Right renal cortex interstitium (tissue), 3 donors: ENCODE measurements at places on chromosomes 7 and 10. TPM values are rescaled to one million over a fixed set of nuclear protein-coding genes. Genes with fewer than 3 reads are reported as not detected.

JCAD gene
- 35.9 TPM for polyA plus RNA-seq

SLC13A4 gene
- 1.4 TPM for polyA plus RNA-seq

PRR15 gene
- polyA plus RNA-seq, result 4.2 TPM

PNLIP gene
- polyA plus RNA-seq, result not detected

ZNF503 gene
- polyA plus RNA-seq, result 55.4 TPM

SPDYE5 gene
- polyA plus RNA-seq, result 1.0 TPM

PTPRE gene
- polyA plus RNA-seq, result 6.1 TPM

CYP2C18 gene
- 0.49 TPM for polyA plus RNA-seq

AGBL3 gene
- polyA plus RNA-seq, result 10.0 TPM

RARRES2 gene
- polyA plus RNA-seq, result 39.2 TPM

IGF2BP3 gene
- 57.9 TPM for polyA plus RNA-seq

STK31 gene
- 0.69 TPM for polyA plus RNA-seq

MMP21 gene
- polyA plus RNA-seq, result 0.17 TPM

GCK gene
- 2.5 TPM for polyA plus RNA-seq

FMC1 gene
- polyA plus RNA-seq, result 20.9 TPM

CALML5 gene
- not detected for polyA plus RNA-seq

ZMIZ1 gene
- polyA plus RNA-seq, result 61.1 TPM

SPDYE16 gene
- 1.8 TPM for polyA plus RNA-seq

TSPAN15 gene
- 56.1 TPM for polyA plus RNA-seq

TMEM273 gene
- 2.2 TPM for polyA plus RNA-seq

FRAT1 gene
- polyA plus RNA-seq, result 4.0 TPM

TMEM72 gene
- 62.7 TPM for polyA plus RNA-seq

TMED4 gene
- 134 TPM for polyA plus RNA-seq

SFTPA1 gene
- polyA plus RNA-seq, result not detected

SIRT1 gene
- polyA plus RNA-seq, result 41.0 TPM

PAX2 gene
- 141 TPM for polyA plus RNA-seq

LIPM gene
- polyA plus RNA-seq, result not detected

ANKRD7 gene
- polyA plus RNA-seq, result 4.8 TPM

CPN1 gene
- polyA plus RNA-seq, result 3.1 TPM

SLIT1 gene
- 5.8 TPM for polyA plus RNA-seq

ADRB1 gene
- polyA plus RNA-seq, result 0.10 TPM

WIPF3 gene
- polyA plus RNA-seq, result 5.7 TPM

CDK6 gene
- 42.3 TPM for polyA plus RNA-seq

SYNPO2L gene
- 0.24 TPM for polyA plus RNA-seq

OLAH gene
- 0.80 TPM for polyA plus RNA-seq

GATA3 gene
- polyA plus RNA-seq, result 84.9 TPM

C10orf143 gene
- polyA plus RNA-seq, result 7.5 TPM
